NCI-H510A treated with DMSO at 0.1 percent for 48 hours (cell line): ENCODE measurements at places on chromosomes 2 and 18.

DNA sequence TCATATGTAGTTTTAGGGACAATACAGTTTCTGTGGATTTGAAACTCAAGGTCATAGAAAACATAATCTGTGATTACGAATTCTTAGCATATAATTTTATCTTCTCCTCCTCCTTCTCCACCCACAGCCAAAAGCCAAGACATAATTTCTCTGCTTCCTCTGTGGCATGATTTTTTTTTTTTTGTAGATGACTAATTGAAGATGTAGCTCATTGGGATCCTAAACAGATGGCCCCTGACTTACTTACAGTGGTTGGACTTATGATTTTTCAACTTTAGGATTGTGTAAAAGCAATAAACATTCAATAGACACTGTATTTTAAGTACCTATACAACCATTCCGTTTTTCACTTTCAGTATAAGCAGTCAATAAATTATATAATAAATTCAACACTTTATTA is 42.3 kb downstream of the FSIP2 start:
- DNase-seq = no peak

- DNase-seq = no peak
These were observed 63.3 kb downstream of the KYNU start for GRCh38 chr2:142940606-142941223.

DNA sequence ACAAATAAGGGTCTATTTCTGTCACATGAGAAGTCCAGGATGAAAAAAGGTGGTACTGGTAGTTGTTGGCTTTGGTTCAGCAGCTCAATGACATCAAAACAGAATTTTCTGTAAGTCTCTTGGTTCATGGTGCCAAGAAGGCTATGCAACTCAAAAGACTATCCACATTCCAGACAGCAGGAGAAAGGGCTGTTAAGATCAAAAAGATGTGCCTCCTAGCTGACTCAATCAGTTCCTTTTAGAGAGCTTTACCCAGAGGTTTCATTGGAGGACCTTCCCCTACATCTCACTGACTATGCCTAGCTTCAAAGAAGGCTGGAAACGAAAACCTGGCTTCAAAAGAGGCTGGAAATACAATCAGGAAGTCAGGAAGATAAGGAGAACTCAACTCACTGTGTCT is 98.0 kb downstream of the DYM start:
- DNase-seq = no peak

- peak; percentile 13 for DNase-seq
These were observed 676 bp downstream of the ACTR2 start for GRCh38 chr2:65228263-65228750.

DNA sequence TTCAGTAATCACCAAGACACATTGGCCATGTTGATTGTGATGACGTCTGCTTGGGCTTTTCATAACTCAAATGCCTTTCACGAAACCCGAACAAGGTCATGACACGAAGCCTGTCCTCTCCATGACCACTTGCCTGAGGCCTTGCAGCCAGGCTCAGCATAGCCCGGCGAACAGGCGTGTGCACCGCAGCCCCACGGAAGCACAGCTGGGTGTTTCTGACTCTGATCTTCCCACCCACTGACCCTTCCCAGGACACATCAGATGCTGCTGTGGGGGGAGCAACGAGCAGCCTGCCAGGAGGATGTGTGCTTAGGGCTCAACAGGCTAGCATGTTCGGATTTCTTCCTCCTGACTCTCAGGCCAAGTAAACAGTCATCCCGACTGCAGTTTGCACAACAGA is 369.4 kb upstream of the SALL3 start:
- DNase-seq = no peak

DNA sequence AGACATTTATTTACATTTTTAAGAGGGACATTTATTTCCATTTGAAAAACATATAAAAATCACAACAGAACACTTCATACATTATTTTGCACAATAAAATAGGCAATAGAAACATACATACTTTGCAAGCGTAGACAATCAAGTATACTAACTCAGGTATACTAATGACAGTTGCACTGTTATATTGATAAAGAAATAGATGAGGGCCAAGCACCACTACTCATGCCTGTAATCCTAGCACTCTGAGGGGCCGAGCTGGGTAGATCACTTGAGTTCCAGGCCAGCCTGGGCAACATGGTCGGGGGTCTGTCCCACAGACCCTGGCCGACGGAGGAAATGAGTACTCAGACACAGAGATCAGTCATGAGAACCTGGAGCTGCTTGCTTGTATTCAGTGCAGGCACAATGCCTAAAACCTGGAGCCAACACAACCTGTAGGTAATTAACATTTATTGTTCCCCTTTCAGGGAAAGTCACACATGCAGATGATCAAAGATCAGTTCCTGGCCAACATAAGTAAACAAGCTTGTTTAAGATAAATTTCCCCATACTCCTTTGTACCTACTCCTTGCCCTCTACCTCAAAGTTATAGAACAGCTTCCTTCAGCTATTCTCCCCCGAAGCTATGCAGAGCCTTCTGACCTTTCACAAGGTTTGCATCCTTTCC is 1960.2 kb downstream of the SUCLG1 start:
- DNase-seq = no peak

DNA sequence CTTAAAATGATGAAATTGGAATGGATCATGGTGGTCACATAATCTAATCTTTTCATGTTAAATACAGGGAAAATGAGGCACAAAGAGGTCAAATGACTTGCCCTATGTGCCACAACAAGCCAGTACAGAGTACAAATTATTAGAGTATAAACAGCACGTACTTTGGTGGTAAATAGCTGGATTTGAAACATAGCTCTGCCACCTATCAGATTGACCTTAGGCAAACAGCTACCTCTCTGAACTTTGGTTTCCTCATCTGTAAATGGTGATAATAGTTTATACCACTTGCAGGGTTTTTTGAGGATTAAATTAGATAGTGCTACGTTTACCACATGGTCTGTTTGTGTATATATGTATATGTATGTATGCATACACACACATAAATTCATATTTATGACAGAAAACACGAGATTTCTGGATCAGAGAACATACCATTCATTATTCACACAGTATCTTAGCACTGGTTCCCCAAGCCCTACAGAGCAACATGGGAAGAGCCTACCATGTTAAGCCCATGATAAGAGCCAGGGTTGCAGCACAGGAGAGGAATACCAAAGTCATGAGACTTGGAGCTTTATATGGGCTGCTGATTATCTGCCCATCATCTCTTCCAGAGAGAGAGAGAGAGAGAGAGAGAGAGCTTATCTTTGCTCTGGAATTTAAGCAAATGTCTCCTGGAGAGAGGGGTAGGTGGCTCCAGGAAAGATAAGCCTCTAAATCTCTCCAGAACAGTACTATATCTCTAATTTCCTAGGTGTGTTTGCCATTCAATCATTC is 73.5 kb downstream of the MDH1 start:
- no peak for DNase-seq

GRCh38 chr2:160609346-160609745 is 115.7 kb upstream of the RBMS1 start:
- DNase-seq = no peak

DNA sequence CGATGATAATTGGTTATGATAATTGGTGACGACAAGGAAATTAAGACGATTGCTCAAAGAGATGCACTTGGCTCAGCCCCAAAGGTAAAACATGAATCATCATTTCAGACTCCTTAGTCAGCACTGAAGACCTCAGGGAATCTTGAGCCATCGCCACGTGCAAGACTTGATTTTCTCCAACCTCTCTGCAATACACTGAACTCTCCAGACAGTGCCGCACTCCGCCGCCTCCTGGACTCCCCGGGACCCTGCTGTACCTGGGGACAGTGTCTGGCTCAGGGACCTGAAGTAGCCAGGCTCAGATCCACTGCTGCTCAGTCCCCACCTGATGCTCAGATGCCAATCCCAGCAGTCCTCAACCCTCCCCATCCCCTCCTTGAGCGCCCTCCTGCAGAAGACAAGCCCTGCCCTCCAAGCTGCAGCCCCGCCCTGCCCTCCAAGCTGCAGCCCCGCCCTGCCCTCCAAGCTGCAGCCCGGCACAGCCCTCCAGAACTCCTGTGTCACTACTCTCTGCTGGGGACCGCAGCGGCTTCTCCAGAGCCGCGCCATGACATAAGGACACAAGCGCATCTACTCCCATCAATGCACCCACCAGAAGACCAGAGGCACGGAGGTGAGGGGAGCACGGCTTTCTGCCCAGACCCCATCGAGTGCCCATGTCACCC is 1.1 kb downstream of the TMEM18 start:
- peak; percentile 52 for DNase-seq

GRCh38 chr18:45073556-45073955 is 392.9 kb downstream of the SETBP1 start:
- DNase-seq = no peak

GRCh38 chr2:21657445-21657844 is 533.7 kb downstream of the TDRD15 start:
- DNase-seq = no peak

GRCh38 chr2:53188851-53189510 is 578.6 kb upstream of the CHAC2 start:
- no peak for DNase-seq

- DNase-seq = no peak
These were observed 11.4 kb upstream of the PROKR1 start for GRCh38 chr2:68632021-68632420.
